ENCODE measurements at places on chromosomes 3 and 15. TPM values are rescaled to one million over a fixed set of nuclear protein-coding genes. Genes with fewer than 3 reads are reported as not detected.

Gene SEMA3F
- 4.4 TPM for total RNA-seq

Gene RPSA
- total RNA-seq = 2,152 TPM

Gene NANOGP8
- total RNA-seq = not detected

Gene ARGFX
- total RNA-seq = not detected

Gene PLXNB1
- 7.7 TPM for total RNA-seq

Gene TMEM207
- total RNA-seq = not detected

Gene MAGEL2
- total RNA-seq = 0.19 TPM

Gene TTC14
- 53.1 TPM for total RNA-seq

Gene RAB7A
- total RNA-seq = 42.9 TPM

Gene FGF7
- 2.1 TPM for total RNA-seq
